Stimulated activated CD4-positive, alpha-beta T cell treated with anti-CD3 and anti-CD28 coated beads, Interleukin-1b, Interleukin-23, amount 100 ng/mL, for 48 hours (primary cell): ENCODE measurements at places on chromosomes 16 and 17.

- DNase-seq, result no peak
These were observed 410.3 kb downstream of the CDH11 start for GRCh38 chr16:64711596-64711995.

DNA sequence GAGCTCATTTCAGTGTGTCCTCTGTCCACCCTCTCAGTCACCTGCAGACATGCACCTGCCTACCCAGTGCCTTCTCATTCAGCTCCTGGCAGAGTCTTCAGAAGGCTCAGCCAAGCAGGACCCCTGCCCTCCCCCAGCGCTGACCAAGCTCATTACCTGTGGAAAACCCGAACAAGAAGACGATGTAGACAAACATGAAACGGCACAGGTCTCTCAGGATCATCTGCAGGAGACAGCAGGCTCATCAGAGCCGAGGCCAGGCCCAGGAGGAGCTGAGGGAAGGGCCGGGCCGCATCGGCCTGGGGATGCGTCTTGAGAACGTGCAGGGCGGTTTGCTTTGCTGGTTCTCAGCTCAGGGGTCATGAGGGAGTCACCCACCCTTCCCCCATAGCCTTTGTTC lies 19.4 kb upstream of the TRPV3 start:
- DNase-seq, result no peak

GRCh38 chr17:72387487-72387886 lies 266.7 kb downstream of the SOX9 start:
- DNase-seq, result no peak

DNA sequence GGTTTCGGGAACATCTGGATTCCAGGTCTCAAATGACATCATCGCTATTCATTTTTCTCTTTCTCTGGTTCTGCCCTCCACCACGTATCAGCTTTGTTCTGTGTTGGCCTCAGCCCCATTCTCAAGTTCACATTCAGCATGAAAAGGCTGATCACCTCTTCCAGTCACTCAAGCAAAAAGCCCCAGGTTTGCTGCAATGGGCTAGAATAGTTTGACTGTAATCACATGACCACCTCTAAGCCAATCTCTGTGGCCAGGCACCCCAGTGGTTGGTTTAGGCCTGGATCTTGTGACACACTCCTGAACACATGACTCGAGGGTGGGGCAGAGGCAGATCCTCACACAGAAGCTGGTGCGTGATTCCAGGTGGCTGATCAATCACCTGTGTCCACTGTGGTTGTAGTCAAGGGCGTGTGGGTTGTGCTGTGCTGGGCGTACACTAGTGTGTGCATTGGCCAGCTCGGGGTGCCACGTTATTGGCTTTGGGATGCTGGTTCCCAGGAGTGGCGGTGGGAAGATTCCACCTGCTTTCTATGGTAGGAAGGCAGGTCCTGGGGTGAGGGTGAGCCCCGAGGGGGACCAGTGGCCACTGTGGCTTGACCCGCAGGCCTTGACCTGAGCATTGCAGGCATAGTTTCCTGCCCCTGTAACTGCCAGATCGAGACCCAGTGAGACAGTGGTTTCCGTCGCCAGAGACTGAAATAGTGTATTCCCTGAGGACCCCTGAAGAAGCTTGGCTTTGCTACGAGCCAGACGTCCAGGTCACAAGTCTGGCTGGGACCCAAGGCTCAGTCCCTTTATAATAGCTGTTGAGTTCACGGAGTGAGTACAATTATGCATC lies 12.0 kb downstream of the EEF2K start:
- peak; percentile 60 for DNase-seq

DNA sequence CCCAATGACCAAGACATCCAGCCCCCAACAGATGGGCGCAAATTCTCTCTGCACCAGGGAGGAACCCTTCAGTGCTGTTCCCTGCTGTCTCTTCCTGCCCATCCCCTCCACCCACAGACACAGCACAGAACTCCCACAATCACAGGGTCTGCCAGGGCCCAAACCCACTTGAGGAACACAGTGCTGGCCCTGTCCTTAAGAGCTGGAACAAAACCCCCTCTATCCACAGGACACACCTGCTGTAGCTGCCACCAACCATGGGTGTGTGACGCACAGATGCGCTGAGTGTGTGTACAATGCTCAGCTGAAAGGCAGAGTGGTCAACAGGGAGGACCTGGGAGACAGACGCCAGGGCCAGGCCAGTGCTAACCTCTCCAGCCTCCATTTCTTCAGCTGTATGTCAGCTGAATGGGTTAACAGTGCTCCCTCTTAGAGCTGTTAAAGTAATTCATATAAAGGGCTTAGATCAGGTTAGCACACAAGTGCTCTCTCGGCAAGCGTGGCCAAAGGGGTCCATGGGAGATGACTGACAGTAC lies 62.1 kb downstream of the AMFR start:
- DNase-seq, result no peak

DNA sequence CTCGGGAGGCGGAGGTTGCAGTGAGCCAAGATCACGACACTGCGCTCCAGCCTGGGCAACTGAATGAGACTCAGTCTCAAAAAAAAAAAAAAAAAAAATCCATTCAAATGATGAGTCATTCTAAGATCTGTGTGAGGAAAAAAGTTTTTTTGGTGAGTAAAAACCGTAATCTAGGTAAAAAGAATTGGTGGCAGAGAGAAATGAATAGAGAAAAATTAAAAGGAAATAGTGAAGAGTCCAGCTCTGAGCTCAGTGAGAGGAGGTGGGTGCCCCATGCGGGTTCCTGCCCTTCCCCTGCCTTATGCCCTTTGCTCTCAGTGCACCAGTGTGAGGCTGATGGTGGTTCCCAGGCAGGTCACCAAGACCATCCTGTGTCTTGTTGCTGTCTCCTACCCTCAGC lies 20.9 kb downstream of the GAN start:
- DNase-seq, result peak; percentile 58

- DNase-seq, result peak; percentile 52
These were observed 17.1 kb upstream of the FAM83G start for GRCh38 chr17:19021622-19022083.

DNA sequence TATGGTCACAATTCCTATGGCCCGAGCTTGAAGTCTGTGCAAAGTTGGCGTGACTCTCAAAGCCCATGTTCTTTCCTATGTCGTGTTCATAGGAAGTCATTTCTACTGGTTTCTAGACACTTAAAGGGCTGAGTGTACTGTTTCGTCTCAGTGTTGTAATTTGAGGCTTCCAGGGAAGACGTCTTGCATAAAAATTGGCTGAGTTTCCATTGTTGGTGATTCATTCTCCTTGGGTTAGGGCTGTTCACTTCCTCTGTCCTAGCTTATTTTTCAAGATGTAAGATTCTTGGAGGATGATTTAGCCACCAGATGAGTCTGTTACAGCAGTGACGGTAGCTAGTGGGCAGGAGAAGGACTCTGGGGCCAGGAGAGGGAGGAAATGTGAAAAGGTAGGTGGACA lies 43.1 kb downstream of the PIK3R5 start:
- DNase-seq, result no peak
